ENCODE measurements at places on chromosomes 11 and 22.
A peak's percentile ranks its signal among the peaks of the same experiment; 100 is the strongest.

DNA sequence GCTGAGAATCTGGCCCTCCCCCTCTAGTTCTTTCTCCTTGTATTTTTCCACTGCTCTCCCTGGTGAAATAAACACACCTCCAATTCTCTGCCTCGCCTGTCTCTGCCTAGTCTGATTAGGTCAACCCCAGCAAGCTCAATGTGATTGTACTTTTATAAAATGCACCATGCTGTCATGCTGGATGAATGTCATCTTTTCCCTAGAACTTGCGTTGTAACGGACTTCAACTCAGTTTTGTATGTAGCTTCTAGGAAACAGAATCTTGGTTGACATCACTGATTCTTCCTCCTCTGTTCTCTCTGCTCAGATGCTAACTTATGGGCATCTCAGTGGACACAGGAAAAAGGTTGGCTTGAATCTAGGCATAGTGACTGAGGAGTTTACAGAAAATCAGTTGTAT lies 261.9 kb upstream of the ISX start:
- DNase-seq = no peak

GRCh38 chr22:28019881-28020861 lies 101.1 kb upstream of the PITPNB start:
- peak; percentile 46 for DNase-seq

DNA sequence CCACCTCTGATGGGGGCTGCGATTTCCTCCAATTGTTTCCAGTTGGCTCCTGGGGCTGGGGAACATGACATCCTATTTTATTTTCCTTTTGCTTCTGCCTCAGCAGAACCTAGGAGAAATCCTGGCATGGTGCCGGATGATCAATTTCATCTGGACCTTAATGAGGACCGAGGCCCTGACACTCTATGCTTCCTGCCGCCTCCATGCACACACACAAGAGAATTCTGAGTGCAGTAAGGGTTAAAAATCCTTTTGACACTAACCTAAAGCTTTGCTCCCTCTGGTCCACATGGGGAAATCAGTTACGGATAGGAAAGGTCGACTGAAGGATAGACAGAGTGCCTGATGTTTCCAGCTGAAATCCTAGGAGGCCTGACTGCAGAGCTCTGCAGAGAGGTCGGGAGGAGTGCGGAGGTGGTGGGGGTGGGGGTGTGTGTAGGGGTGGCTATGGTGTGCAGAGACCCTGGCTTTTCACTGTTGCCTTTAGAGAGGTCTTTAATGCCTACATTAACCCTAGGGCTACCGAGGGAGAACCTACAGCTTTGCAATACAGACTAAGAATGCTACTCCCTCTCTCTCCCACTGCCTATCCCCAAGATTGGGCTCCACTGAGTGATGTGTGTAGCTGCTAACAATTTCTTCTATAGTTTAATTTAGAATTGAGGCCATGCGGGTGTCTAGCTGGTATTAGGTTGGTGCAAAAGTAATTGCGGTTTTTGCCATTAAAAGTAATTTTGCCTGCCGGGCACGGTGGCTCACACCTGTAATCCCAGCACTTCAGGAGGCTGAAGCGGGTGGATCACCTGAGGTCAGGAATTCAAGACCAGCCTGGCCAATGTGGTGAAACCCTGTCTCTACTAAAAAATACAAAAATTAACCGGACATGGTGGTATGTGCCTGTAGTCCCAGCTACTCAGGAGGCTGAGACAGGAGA lies 53.6 kb upstream of the INCENP start:
- no peak for DNase-seq

DNA sequence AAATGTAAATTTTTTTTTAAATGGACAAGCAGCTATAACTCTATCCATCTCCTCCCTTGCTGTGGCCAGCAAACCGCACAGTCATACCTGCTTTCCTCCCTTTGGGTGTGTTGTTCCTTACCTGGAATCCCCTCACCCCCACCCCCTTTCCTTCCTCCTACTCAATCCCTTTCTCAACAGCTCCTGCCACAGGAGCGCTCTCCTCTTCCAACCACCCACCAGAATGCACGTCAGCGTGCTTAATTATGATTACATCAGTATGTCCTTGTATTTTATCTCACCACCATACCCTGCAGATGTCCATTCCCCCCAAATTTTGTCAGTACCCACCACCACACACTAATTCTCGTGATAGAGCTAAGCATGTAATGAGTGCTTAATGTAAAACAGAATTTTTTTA lies 60.9 kb upstream of the LMO2 start:
- DNase-seq = no peak

DNA sequence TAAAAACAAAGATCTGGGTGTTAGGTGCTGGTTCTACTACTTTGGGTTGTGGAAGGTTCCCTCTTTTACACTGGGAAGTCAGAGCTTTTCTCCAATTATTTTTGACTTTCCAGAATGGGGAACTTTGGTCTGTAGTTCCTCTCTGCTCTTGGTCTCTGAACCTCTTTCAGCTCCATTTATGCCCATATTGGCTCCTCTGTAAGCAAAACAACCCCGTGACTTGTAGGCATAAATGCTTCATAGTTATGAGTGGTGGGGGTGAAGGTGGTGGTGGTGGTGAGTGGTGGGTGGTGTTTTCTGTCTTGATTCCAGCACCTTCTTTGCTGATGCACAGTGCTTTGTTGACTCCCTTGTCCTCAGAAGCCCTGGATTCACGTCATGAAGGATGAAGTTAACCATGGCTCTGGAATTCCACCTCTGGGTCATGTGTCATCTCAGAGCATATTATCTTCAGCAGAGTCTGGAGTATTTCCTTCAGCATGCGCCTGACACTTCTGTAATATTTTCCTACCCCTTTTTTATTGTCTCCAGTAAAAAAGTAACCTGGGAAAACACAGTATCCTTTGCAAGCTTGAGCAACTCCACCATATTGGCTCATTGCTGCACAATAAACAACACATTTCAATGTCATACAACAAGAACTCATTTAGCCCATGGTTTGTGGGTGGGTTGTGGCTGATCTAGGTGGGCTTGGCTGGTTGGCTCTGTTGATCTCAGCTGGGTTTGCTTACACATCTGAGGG lies 24.1 kb upstream of the GRK3 start:
- no peak for DNase-seq

- DNase-seq = no peak
Observed at GRCh38 chr11:78808923-78809322, 234.3 kb upstream of the NARS2 start.

DNA sequence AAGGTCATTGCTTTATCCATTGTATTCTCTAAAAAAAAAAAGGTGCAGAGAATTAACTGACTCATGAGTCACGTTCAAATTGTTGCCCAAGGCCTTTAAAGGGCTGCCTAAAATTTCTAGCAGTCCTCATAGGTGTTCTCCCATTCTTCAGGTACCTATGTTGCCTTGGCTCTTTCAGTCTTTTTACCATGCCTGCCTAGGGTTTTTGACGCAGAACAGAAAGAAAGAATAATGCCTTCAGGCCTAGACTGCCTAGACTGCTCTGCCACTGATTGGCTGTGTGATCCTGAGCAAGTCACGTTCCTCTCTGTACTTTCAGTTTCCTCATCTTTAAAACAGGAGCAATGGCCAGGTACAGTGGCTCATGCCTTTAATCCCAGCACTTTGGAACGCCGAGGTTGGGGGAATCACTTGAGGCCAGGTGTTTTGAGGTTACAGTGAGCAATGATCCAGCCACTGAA lies 21.5 kb downstream of the CTSC start:
- no peak for DNase-seq

GRCh38 chr11:20197881-20198280 lies 37.6 kb upstream of the DBX1 start:
- DNase-seq = no peak

- no peak for DNase-seq
Observed at GRCh38 chr11:70601861-70602538, 203.7 kb downstream of the CTTN start.

DNA sequence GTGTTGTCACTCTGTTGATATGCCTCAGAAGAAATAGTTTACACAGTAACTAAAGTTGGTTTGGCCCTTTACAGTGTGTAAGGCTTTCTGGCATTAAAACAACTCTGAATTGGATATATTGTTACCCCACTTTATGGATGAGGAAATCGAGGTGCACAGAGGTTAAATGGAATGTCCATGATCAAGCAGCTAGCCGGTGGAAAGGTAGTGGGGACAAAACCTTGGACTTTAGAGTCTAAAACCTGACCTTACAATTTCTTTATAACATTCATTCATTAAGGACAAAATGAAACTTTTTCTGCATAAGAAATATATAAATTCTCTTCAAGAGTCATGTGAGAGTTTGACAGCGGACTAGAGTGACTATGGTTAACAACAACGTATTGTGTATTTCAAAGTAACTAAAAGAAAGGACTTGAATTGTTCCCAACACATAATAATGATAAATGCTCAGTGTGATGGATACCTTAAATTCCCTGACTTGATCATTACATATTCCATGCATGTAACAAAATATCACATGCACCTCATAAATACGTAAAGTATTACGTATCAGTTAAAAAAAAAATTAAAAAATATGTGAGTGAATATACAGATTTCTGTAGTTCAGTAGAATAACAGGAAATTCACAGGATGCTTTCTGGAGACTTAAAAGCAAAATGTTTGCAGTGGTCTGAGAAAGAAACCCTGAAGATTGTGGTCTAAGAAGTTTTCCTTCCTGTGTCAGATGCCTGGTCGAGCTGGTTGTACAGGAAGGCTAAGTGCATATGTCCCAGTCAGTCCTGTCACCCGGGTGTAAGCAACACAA lies 51.0 kb downstream of the TEAD1 start:
- no peak for DNase-seq

DNA sequence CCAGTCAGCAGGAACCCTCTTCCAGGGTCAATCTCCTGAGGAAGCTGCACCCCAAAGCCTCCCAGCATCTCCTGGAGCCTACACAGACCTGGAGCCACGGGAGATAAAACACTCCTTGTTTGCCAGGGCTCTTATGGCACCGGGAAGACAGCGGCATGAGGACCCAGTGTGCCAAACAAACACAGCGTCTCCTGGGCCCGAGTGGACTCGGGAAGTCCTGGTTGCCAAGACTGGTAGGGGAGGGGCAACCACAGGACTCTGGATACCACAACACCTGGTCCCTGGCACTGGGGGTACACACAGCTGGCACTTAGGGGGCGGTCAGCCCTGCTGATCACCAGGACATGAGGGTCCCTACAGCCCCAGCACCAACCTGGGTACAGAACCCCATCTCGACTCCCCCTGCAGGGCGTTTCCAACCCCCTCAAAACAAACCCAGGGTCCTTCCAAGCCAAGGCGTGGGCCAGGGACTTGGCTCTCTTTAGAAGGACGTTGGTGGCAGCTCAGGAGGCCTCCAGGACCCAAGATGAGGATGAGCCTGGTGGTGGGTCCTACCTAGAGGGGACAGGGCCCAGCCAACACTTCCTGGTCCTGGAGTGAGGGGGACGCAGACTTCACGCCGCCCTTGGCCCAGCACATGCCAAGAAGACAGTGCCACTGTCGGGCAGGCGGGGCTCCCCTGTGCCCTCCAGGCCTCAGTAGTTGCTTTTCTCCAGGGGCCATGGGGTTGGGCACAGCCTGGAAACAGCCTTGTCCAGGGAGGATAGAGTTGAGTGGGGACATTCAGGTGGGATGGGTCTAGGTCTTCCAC lies 85.0 kb downstream of the CELSR1 start:
- DNase-seq = no peak

- peak; percentile 76 for DNase-seq
Observed at GRCh38 chr11:67382276-67383136, 9.1 kb upstream of the CLCF1 start.

DNA sequence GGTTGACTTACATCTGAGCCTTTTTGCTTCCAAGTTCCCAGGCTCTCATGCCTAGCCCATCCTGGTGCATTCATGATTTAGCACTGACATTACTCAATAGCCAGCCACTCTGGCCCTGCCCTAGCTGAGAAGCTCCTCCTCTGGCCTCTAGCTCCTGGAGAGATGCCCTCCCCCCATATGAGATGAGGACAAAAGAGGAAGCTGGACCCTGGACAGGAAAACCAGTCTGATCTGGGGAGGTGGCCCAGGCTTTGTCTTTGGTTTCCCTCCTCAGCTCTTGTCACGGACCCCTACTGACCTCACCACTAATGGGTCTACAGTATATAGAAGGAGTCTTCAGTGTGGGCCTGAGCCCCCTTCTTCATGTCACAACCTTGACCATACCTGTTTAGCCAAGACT lies 3.0 kb downstream of the RHOG start:
- DNase-seq = no peak

DNA sequence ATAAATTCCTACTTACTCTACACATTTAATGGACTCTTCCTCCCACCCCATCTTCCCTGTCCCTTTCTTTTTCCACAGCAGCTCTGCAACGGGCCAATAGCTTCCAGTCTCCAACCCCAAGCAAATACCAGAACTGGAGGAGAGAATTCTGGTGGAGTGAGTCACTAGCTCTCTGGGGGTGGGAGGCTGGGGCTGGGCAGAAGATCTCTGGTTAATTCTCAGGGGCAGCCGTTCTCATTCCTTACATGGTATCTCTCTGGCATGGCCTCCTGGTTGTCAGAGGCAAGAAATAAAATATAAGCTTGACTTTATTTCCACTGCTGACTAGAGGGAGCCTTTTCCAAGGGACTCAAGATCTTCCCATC lies 90.4 kb upstream of the PARVA start:
- no peak for DNase-seq

- no peak for DNase-seq
Observed at GRCh38 chr22:29071261-29072045, 1.4 kb upstream of the KREMEN1 start.

GRCh38 chr11:2102132-2102882 lies 36.9 kb downstream of the IGF2 start:
- no peak for DNase-seq

GRCh38 chr11:94449029-94449428 lies 44.6 kb downstream of the MRE11 start:
- no peak for DNase-seq

DNA sequence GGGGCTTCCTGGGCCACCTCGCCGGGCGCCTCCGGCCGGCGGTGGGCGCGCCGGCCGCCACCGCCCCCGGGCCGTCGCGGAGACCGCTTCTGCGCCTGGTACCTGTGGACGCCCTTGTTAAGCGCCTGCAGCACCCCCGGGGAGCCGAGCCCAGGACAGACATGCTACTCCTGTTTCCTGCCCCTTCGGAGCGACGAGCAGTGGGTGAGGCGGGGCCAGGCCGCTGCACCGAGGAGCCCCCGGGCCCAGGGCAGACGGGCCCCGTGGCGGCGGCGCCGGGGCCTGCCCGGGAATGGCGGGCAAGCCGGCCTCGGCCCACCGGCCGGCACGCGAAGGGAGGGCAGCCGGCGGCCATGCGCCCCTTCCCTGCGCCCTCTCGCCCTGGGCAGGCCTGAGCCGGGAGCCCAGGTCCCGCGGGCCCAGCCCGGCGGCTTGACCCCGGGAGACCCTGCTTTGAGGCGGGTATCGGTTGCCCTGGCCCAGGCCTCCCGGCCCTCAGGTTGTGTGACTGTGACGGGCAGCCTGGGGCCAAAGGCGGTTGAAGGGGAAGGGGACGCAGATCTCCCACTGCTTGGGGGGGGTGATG lies 789 bp upstream of the KDM2A start:
- DNase-seq = peak; percentile 45

DNA sequence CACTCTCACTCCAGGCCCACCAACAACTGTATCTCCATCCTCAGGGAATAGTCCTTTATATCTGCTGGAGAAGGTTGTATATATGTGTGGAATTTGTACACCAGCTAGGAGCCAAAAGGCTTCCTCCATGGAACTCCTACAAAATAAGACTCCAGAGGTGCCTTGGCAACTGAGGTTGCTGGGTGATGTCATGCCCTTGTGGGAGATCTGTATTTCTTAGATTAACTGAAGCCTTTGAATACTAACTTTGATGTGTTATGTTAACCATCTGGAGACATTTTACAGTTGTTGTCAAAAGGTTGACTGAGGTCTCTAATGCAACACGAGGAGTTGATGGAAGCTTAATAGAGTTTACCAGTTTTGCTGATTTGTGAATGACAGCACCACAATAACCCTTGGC lies 139.5 kb upstream of the TTC12 start:
- DNase-seq = no peak

- no peak for DNase-seq
Observed at GRCh38 chr11:101336858-101337257, 207.2 kb upstream of the PGR start.
